Epithelial cell of proximal tubule (primary cell): ENCODE measurements at places on chromosomes 1 and 21. TPM values are rescaled to one million over a fixed set of nuclear protein-coding genes. Genes with fewer than 3 reads are reported as not detected.

- DNase-seq, result no peak
Observed at GRCh38 chr1:62796221-62796620, 12.3 kb downstream of the ATG4C start.

DNA sequence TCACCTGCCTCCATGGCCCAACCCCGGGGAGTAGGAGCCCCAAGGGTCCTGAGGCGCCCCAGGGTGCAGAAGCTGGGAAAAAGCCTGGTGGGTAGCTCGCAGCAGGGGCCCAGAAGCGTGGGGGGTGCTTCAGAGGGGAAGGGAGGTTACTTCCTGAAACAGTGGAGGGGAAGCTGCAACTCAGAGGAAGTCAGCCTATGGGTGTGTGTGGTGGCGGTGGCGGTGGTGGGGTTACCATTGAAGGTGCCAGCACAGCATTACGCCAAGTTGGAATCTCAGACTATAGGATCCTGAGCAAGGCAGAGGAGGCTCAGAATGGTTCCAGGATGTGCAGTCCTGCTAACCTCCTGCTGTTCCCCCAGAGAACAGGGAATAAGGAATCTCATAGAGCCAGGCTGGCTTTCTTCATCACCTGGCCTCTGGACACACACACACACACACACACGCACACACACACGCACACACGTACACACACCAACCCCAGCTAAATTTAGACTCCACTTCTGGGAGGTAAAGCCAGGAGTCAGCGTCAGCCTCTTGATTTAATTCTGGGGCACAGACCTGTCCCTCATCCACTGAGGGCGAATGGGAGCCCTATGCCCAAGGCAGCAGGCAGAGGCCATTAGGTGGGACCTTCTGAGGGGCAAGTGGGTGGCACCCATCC, 1.3 kb downstream of the DENND4B start:
- DNase-seq, result no peak

GRCh38 chr1:246034630-246035029, 472.4 kb downstream of the SMYD3 start:
- no peak for DNase-seq

GRCh38 chr1:16118706-16119105, 37.2 kb downstream of the EPHA2 start:
- DNase-seq, result no peak

DNA sequence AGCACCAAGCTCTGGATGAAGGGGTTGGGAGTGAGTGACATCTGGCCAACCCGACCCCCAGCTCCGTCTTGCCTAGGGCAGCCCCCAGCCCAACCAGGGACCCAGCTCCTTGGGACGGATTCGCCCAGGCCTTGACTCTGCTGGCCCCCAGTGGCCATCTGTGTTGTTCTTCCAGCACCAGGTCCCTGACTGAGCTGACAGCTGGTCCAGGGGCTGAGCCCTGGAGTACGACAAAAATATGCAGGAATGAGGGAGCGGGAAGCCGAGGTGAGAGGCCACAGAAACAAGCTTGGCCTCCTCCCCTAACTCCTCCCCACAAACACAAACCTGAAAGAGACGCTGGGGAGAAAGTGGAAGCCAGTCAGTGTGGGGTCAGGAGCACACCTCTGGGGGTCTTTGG, 55.0 kb upstream of the PAX7 start:
- DNase-seq, result no peak

GRCh38 chr1:228457017-228457395, 30.2 kb upstream of the RNF187 start:
- DNase-seq, result no peak

DNA sequence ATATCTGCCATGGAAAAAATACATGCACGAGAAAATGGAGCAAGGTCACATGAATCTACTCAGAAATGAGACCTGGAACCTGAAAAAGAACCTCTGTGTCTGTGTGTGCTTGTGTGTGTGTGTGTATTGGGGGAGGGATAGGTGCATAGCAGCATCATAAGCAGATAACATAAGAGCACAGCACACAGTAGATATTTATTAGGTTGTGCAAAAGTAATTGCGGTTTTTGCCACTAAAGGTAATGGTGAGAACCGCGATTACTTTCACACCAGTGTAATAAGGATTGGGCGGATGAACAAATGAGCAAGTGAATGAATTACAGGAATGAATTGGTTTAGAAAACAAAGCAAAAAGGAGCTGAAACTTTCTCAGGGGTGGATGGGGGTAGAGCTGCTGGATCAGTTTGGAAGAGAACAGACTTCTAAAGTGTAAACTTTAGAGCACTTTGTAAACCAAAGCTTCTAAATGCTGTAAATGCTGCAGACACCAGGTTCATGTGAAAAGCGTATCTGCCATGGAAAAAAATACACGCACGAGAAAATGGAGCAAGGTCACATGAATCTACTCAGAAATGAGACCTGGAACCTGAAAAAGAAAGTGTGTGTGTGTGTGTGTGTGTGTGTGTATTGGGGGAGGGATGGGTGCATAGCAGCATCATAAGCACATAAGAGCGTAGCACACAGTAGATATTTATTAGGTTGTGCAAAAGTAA, 156.9 kb downstream of the TOMM20 start:
- no peak for DNase-seq

DNA sequence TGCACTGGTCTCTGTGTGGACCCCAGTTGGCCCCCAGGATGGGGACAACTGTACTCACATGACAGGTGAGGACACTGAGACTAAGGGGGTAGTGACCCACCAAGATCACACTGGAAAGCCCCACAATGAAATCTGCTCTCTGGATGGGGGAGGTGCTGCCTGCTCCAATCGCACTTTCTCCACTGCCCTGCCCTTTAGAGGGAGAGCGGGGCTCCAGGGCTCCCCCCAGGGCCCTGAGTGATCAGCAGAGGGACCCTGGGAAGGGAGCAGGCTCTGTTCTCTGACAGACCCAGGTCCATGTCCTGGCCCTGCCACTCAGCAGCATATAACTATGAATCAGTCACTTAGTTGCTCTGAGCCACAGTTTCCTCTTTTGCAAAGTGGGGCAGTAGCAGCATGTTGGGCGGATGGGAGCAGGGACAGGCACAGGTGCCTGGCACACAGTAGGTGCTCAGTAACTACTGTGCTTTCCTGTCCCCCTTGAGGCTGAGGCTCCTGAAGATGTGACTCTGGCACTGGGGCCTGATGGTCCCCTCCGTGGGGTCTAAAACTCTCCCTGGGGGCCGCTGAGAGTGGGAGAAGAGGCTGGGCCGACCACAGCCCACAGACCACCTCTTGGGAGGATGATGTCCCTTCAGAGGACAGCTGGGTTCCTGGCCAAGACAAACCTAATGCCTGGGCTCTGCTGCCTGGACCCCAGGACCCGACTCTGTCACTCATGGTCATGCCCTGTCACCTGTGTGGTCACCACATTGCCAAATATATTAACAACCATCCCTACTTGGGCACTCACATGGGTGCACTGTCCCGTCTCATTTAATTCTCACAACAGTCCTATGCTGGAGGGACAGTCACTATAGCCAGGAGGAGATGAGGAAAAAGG, 222.7 kb downstream of the PTPRU start:
- DNase-seq, result no peak

GRCh38 chr1:8764293-8764937, 53.0 kb downstream of the RERE start:
- DNase-seq, result no peak

Gene PPIAL4G
- total RNA-seq, result not detected in 2 replicates

Gene GGPS1
- total RNA-seq, result 17.1 and 26.3 TPM in 2 replicates

Gene OR2T33
- total RNA-seq, result not detected in 2 replicates

Gene TEX38
- not detected in 2 replicates for total RNA-seq

Gene VSIG8
- not detected in 2 replicates for total RNA-seq

Gene OR2L3
- not detected in 2 replicates for total RNA-seq

Gene CAPN2
- 228 and 281 TPM in 2 replicates for total RNA-seq

Gene HORMAD1
- total RNA-seq, result not detected in 2 replicates

Gene GJA8
- total RNA-seq, result not detected in 2 replicates

Gene NTMT2
- total RNA-seq, result not detected in 2 replicates

Gene MRPL20
- 150 and 246 TPM in 2 replicates for total RNA-seq
